ENCODE measurements at places on chromosomes 3 and 15.
A peak's percentile ranks its signal among the peaks of the same experiment; 100 is the strongest.

DNA sequence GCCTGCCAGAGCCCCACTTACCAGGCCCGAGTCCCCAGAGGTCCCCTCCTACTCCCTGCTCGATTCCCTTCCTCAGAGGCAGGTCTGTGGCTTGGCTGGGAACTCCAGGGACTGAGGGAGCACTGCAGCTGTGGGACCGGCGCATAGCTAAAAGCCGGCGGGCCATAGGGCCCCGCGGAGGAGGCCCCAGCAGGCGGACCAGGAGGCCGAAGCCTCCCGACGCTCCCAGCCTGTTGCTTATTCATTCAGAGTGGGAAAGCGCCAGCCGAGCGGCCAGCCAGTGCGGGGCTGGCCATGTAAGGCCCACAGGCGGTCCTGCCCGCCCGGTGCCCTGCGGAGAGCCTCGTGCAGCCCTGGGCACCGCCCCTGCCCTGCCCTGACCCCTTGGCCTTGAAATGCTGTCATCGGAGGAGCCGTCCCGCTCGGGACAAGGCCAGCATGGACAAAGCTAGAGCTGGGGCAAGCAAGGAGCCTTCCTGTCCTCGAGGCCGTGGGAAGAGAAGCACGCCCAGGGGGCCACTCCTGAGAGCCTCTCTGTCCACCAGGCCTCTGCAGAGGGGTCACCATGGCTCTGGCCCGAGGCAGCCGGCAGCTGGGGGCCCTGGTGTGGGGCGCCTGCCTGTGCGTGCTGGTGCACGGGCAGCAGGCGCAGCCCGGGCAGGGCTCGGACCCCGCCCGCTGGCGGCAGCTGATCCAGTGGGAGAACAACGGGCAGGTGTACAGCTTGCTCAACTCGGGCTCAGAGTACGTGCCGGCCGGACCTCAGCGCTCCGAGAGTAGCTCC is at the start of gene LOXL1:
Gene LOXL1 (plus strand): TSS at position 244 of the 784 bp plus-strand sequence. CDS start 322 bp downstream, at position 566.
- peak; percentile 91 for DNase-seq

- DNase-seq: peak; percentile 46
Observed at GRCh38 chr3:13141991-13142412, 68.8 kb upstream of the IQSEC1 start.

GRCh38 chr3:77042882-77043281 is 3.0 kb downstream of the ROBO2 start:
- DNase-seq: peak; percentile 16

GRCh38 chr3:85475346-85475745 is 516.6 kb downstream of the CADM2 start:
- peak; percentile 5 for DNase-seq

GRCh38 chr3:12948371-12948770 is 107.0 kb upstream of the RPL32 start:
- peak; percentile 25 for DNase-seq

- DNase-seq: no peak
Observed at GRCh38 chr3:174755833-174756829, 103.0 kb upstream of the NAALADL2 start.

GRCh38 chr3:136804141-136804540 is 14.8 kb upstream of the SLC35G2 start:
- DNase-seq: no peak

- DNase-seq: no peak
Observed at GRCh38 chr15:52448011-52448890, 80.4 kb downstream of the MYO5A start.

DNA sequence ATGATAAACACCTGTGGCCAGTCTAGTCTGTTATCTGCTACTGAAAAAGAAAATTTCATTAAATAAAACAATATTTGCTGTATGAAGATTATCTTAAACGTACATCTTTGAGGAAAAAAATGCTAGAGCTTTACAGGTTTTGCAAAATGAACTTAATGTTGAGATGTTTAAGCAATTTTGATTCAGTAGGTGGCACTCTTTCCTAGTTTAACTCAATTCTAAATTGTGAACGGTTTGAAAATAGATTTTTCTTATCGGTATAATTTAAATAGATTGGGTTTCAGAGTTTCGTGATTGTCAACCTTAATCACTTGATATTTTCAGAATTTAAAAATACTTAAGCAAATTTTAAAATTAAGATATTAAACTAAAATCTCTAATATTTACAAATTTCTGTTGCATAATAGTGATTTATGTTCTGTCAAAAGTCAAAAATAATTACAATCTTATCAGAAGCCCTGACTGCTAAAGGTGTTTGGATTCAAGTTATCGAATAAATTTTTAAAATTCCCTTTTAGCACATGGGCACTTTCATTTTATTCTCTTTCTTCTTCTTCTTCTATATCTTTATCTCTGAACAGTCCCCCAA is 7.0 kb upstream of the RNF111 start:
- DNase-seq: peak; percentile 69

DNA sequence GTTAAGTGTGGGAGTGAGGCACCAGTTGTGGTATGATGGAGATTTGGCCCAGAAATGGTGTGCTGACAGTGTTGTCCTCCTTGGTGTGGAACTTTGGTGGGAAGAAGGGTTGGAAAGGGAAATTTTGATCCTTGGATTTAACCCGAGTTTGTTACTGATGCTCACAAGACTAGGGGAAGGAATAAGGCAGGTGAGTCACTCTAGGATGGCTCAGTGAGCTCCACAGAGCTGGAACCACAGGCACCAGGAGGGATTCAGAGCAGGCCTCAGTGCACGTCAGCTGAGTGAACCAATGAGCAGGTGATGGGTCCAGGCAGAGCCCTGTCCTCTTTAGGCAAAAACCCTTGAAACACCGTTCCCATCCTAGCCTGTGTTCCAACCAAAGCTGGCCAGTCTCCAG is 11.4 kb downstream of the CHRD start:
- no peak for DNase-seq

DNA sequence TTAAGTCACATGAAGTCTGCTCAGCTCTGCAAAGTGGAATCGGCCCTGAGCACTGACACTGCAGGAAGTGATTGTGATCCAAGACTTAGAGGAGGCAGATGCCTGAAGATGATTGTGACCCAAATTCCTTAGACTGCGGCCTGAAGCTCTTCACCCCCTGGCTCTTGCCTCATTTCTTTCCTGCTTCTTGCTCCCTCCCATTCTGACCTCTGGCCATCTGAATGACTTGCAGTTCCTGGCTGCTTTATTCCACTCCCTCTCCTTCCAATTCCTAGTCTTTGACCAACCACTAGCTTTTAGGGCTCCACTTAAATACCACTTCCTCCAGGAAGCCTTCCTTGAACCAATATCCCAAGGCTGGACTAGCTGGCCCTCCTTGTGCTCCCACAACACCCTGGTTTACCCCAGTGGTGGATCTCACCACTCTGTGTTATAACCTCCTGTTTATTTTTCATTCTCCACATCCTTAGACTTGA is 9.9 kb upstream of the EPB42 start:
- peak; percentile 57 for DNase-seq

GRCh38 chr15:99916668-99917223 is 183.5 kb upstream of the LYSMD4 start:
- no peak for DNase-seq

GRCh38 chr15:81299630-81300273 is 24.2 kb downstream of the STARD5 start:
- DNase-seq: no peak

- DNase-seq: no peak
Observed at GRCh38 chr3:52842424-52842823, 7.6 kb upstream of the MUSTN1 start.

- DNase-seq: no peak
Observed at GRCh38 chr3:141921316-141921715, 44.9 kb downstream of the ATP1B3 start.

GRCh38 chr15:67280217-67280616 is 25.6 kb downstream of the IQCH start:
- DNase-seq: peak; percentile 73

DNA sequence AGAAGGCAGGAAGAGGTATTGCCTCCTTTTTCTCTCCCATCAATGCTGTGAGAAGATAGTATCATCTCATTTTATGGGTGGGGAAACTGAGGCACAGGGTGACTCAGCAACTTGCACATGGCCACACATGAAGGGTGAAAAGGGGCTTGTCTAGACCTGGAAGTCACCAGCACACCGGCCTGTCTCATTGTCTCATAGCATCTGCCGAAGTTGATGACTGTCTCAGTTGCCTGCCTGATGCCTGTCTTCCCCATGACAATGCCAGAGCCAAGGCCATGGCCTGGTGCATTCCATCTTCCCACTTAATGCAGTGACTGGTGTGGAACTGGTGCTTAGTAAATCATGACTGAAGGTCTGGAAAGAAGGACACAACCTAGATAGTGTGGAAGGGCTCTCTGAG is 27.9 kb upstream of the PRR23E start:
- DNase-seq: no peak

DNA sequence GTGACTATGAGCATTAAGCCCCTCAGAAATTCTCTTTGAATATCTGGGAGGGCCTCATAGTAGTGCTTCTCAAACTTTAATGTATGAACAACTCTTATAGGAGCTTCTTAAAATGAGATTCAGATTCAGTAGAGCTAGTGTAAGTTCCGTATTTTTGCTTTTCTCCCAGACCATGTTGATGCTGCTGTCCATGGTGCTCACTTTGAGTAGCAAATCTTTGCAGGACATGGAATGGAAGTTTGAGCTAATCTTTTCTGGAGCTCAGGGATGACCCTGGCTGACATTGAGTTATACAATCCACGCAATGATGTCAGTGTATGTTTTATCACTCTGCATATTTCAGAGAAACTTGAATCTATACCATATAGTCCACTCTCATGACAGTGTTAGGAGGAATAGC is 134.2 kb downstream of the OTOL1 start:
- DNase-seq: peak; percentile 2

DNA sequence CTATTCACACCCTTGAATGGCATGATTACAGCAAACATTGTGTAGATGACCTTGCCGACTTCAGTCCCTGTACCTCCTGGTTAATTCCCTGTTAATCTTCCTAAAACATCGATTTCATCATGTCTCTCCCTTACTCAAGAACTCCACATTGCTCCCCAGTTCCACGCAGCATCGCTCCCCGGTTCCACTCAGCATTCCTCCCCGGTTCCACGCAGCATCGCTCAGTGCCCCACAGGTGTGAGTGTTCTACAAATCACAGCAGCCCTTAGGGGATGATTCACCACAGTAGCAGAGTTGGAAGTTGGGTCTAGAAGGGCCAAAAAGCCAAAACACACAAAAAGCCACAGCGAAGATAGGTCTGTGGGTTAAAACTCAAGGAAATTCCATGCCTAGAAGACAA is 8.6 kb upstream of the TNK2 start:
- no peak for DNase-seq

DNA sequence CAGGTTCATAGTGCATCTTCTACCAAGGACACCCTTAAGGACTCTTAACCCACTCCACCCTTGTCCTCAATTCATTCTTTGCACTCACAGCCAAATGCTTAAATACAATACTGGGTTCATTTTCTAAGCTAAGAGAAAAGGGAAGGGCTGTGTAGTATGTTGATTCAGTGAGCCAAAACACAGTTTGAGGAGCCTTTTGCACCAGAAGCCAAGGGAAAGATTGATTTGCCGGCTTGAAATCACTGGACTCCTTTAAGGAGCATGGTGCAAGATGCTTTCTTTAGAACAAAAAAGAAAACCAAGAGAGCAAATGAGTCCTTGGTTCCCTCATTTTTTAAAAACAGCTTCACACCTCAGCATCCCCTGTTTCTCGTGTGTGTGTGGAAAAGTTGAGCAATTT is 47.8 kb downstream of the BOC start:
- DNase-seq: no peak

DNA sequence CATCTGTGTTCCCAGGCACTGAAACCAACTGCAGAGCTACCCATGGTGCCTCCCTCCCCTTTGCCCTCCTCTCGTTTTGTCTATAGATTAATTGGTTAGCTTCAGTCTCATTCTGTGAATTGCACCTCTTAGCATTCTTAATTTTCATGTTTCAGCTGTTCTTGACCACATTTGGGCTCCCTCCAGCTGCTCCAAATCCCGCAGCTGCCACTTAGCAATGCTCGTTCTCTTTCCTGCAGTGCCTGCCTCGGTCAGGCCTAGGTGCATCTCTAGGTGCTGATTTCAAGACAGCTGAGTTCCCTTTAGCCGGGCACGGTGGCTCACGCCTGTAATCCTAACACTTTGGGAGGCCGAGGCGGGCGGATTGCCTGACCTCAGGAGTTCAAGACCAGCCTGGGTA is 47.0 kb upstream of the SMAD3 start:
- no peak for DNase-seq

DNA sequence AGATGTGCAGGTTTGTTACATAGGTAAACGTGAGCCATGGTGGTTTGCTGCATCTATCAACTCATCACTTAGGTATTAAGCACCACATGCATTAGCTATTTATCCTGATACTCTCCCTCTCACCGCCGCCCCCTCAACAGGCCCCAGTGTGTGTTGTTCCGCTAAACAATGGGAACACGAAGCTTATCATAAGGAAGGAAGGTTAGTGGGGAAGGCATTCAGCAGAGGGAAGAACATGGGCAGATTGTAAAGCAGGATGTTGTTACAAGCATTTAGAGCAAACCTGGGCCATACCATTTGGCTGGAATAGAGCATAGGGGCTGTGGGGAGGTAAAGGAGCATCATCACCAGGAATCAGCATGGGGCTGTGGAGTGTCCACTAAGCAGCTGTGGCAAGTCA is 111.8 kb downstream of the SSR3 start:
- no peak for DNase-seq

GRCh38 chr3:39750712-39751111 is 58.7 kb upstream of the MYRIP start:
- DNase-seq: no peak

GRCh38 chr3:130256821-130257340 is 88.6 kb upstream of the COL6A5 start:
- DNase-seq: no peak

GRCh38 chr15:25226360-25226759 is 212.5 kb downstream of the UBE3A start:
- no peak for DNase-seq

- DNase-seq: peak; percentile 82
Observed at GRCh38 chr3:13896473-13897154, 16.7 kb upstream of the WNT7A start.

DNA sequence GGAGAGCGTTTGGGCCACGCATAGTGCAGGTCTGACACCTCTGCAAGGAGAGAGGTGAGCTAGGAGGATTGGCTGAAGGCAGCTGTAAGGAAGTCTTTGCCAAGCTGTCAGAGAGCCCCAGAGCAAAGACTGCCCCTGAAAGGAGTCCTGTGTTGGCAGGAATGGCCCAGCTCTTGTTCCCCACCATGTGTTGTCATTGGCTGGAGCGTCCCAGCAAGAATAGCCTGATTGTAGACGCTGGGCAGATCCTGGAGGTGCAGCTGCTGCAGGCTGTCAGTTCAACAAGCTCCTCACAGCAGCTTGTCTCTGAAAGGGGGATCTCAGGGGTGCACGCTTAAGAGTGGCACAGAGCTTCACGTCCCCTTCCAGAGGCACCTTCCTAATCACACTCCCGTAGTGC is 237.6 kb downstream of the FEZF2 start:
- no peak for DNase-seq

- DNase-seq: peak; percentile 97
Observed at GRCh38 chr3:184320104-184320445, 5.7 kb downstream of the EIF4G1 start.

- peak; percentile 39 for DNase-seq
Observed at GRCh38 chr3:15064299-15064834, 748 bp downstream of the MRPS25 start.

All from choroid plexus epithelial cell (primary cell).